ENCODE measurements at places on chromosomes 7 and 10.

GRCh38 chr7:135164357-135165061 lies 6.0 kb downstream of the CYREN start:
- no peak overlapping the region for H3K4me3 ChIP-seq
- DNase-seq = no peak
- H3K4me1 ChIP-seq = peaks cover 51% of the 10 kb centered on the region

DNA sequence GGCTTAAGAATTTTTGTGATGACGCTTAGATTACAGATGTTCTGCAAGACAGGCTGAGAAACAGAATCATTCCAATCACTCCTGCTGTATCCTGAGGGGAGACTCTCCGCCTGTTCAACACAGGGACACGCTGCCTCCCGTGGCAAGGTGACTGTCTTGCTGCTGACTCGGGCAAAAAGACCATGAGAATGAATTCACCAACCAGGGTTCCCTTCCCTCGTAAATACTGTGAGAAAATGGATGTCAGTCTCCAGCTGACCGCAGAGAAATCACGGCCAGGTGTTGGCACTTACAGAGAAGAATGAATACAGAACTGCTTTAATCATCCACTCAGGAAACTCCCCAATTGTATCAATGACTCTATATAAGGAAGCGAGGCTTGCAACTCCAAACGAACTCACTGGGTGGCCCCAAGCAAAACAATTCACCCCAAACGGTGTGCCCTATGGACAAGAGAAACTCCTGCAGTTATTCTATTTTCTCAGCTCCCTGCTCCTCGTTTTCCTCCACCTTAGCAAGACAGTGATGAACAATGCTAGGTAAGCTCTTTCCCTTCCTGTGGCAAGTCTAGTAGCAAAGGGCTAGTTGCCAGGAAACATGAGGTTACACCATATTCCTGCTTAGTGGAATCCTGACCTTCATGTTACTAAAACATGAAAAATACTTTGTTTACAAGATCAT lies 22.8 kb downstream of the GNA12 start:
- H3K36me3 ChIP-seq = no peaks in the 10 kb centered on the region
- peaks cover 14% of the 10 kb centered on the region for H3K4me1 ChIP-seq
- no peak for DNase-seq
- no peaks in the 10 kb centered on the region for H3K27me3 ChIP-seq

DNA sequence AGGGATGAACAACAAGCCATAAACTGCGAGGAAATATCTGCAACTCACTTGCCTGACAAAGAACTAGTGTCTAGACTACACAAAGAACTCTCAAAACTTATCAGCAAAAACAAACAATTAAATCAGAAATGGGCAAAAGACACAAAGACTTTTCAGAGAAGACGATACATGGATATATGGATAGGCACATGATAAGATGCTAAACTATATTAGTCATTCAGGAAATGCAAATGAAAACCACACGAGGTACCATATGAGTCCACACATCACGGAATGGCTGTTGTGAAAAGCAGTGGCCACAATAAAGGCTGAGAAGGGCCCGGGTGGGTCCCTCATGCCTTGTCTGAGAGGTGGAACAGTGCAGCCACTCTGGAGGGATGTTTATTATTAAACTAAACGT lies 267.8 kb downstream of the WDR37 start:
- no peaks in the 10 kb centered on the region for H3K4me1 ChIP-seq
- no peak for DNase-seq
- no peak overlapping the region for H3K4me3 ChIP-seq
- no peaks in the 10 kb centered on the region for H3K36me3 ChIP-seq
- no peak overlapping the region for H3K27ac ChIP-seq

DNA sequence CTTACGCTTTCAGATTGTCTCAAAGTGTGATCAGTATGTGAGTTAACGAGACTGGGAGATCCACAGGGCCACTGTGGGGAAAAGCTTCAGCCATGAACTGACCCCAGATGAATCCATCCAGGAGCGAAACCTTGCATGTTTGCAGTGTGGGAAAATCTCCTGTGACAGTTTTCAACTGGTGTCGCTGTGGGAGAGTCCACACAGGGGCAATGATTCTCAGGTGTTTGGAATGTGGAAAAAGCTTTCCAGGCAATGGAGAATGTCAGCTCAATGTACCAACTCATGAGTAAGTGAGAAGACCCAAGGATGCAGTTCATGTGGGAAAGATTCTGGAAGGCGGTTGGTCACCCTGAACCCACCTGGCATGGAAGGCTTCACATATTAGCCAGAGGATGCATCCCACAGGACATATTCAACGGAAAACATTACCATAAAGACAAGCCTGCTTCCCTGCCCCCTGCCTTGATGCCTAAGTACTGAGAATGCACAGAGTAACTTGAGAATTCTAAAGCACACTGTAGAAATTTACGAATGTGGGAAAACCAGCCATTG lies 204.1 kb upstream of the BMPER start:
- H3K4me1 ChIP-seq = peaks cover 43% of the 10 kb centered on the region
- H3K27me3 ChIP-seq = no peaks in the 10 kb centered on the region
- no peak overlapping the region for H3K4me3 ChIP-seq
- peak overlapping the region; percentile 56 for H3K27ac ChIP-seq

DNA sequence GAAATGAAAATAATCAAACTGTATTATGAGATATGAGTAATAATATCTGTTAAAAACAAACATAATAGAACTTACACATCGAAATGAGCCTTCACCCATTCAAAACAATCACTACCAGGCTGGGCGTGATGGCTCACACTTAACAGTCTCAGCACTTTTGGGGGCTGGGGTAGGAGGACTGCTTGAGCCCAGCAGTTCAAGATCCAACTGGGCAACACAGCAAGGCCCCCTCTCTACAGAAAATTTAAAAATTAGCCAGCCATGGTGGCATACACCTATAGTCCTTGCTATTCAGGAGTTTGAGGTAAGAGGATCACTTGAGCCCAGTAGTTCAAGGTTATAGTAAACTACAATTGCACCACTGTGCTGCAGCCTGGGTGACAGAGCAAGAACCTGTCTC lies 75.8 kb downstream of the NT5C2 start:
- no peak overlapping the region for H3K4me3 ChIP-seq
- no peak for DNase-seq
- no peaks in the 10 kb centered on the region for H3K36me3 ChIP-seq
- no peaks in the 10 kb centered on the region for H3K4me1 ChIP-seq
- no peak overlapping the region for H3K27ac ChIP-seq
- no peaks in the 10 kb centered on the region for H3K27me3 ChIP-seq

DNA sequence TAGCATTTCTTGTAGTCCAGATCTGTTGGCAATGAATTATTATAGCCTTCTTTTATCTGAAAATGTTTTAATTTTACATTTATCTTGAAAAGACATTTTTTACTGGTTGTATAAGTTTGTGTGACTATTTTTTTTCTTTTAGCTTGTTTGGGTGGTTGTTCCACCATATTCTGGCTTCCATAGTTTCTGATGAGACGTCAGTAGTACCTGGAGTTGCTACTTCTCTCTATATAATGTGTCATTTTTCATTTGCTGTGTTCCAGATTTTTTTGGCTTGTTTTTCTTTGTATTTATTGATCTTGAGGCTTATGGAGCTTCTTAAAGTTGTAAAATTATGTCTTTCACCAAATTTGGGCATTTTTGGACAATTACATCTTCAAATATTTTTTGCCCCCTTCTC lies 168.8 kb downstream of the DNAJB6 start:
- no peaks in the 10 kb centered on the region for H3K36me3 ChIP-seq
- H3K27me3 ChIP-seq = peaks cover 6% of the 10 kb centered on the region
- no peak overlapping the region for H3K4me3 ChIP-seq
- peaks cover 16% of the 10 kb centered on the region for H3K4me1 ChIP-seq
- no peak for DNase-seq

GRCh38 chr10:67725567-67725966 lies 29.6 kb upstream of the CTNNA3 start:
- no peak for DNase-seq
- H3K4me1 ChIP-seq = no peaks in the 10 kb centered on the region
- no peaks in the 10 kb centered on the region for H3K27me3 ChIP-seq
- H3K27ac ChIP-seq = no peak overlapping the region
- H3K36me3 ChIP-seq = no peaks in the 10 kb centered on the region
- no peak overlapping the region for H3K4me3 ChIP-seq

- H3K36me3 ChIP-seq = no peaks in the 10 kb centered on the region
- H3K4me3 ChIP-seq = no peak overlapping the region
- H3K4me1 ChIP-seq = peaks cover 20% of the 10 kb centered on the region
- no peaks in the 10 kb centered on the region for H3K27me3 ChIP-seq
- no peak for DNase-seq
- no peak overlapping the region for H3K27ac ChIP-seq
Observed at GRCh38 chr10:68992636-68993440, 4.2 kb downstream of the KIFBP start.

GRCh38 chr7:27263781-27264180 lies 21.2 kb downstream of the EVX1 start:
- H3K27ac ChIP-seq = no peak overlapping the region
- no peaks in the 10 kb centered on the region for H3K36me3 ChIP-seq
- no peak for DNase-seq
- H3K27me3 ChIP-seq = peaks cover 2% of the 10 kb centered on the region
- H3K4me1 ChIP-seq = no peaks in the 10 kb centered on the region
- no peak overlapping the region for H3K4me3 ChIP-seq

DNA sequence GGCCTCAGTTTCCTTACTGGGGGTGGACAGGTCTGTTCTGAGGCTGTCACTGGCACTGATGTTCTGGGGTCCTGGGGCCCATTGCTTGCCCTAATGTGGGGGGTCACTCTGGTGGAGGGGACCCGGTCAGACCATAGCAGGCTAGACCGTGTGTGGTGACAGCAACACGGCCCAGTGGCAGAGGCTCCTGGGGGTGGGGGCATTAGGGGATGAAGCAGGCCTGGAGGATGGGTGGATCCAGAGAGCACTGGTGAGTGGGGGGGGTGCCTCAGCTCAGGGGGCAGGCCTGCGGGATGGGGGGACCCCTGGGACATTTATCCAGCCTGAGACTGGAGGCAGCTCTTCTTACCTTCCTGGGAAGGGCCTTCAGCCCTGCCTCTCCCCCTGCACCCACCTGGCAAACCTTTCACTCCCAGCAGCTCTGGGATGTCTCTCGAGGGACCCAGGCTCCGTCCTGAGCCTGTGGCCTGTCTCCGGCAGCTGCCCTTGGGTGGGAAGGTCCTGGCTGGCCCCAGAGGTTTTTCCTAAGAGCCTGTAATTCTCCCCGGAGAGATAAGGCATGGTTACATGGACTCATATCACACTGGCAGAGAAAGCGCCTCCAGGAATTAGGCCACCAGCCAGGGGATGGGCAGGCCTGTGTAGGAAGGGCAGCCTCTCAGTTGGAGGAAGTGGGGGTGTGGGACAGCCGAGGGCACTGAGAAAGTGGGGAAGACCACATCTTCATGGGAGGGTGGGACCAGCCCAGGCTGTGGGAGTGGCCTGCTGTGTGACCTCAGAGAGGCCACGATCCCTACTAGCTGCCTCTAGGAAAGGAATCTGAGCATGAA lies 147.7 kb downstream of the UBE2H start:
- H3K27me3 ChIP-seq = no peaks in the 10 kb centered on the region
- DNase-seq = no peak
- no peak overlapping the region for H3K27ac ChIP-seq
- H3K4me1 ChIP-seq = no peaks in the 10 kb centered on the region

DNA sequence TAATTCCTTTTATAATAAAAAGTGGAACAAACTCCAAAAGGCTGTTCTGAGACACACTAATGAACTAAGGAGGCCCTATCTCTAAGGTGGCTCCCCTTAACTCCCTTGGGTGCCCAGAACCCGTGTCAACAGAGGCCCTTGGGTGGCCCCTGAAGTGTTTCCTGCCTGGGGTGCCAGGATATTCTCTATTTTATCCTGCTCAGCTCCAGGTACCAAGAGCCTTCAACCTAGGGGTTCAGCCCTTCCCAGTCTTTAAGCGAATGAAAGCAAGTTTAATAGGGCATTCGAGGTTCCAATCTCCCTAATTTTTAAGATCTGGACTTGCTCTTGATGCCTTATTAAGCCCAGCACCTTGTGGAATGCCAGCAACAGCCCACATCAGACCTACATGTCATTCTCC lies 64.4 kb upstream of the MYO3A start:
- H3K4me1 ChIP-seq = no peaks in the 10 kb centered on the region
- H3K4me3 ChIP-seq = no peak overlapping the region
- DNase-seq = no peak
- H3K27ac ChIP-seq = no peak overlapping the region
- H3K36me3 ChIP-seq = no peaks in the 10 kb centered on the region

- peaks cover 15% of the 10 kb centered on the region for H3K4me1 ChIP-seq
- no peak for DNase-seq
- no peaks in the 10 kb centered on the region for H3K27me3 ChIP-seq
- H3K4me3 ChIP-seq = peak overlapping the region; percentile 66
- peak overlapping the region; percentile 90 for H3K27ac ChIP-seq
Observed at GRCh38 chr10:31031205-31031557, 484 bp downstream of the ZNF438 start.

- no peak for DNase-seq
- no peaks in the 10 kb centered on the region for H3K27me3 ChIP-seq
- peak overlapping the region; percentile 40 for H3K27ac ChIP-seq
- H3K36me3 ChIP-seq = peaks cover 16% of the 10 kb centered on the region
- H3K4me1 ChIP-seq = peaks cover 48% of the 10 kb centered on the region
- H3K4me3 ChIP-seq = no peak overlapping the region
Observed at GRCh38 chr7:100567031-100567730, 6.5 kb downstream of the SAP25 start.

DNA sequence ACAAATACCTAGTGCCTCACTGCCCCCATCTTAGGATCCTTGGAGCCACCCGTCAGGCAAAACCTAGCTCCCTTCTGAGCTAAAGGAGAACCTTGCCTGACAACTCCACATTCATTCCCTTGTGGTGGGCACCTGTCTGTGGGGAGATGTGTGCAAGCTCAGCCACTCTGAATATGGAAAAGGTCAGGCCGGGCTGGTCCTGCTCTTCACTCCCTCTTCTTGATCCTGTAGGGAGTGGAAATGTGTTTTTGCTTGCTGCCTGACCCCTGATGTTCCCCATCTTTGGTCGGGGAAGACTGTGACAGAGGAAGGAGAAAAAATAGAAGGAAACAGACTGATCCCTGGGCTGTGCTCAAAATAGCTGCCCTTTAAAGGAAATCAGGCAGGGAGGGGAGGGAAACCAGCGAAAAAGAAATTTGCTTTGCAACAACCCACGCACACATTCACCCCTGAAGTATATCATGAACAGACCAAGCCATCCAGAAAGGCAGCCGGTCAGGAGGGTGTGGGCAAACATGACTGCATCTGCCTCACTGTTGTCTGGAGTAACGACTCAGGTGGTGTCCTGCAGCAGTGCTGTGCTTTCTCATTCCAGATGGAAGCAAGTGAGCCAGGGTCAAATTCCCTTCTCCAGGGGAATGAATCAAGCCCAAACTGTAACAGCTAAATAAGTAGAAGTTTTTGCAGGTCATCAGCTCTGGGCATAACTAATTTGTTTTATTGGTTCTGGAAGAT lies 74.0 kb downstream of the SCRN1 start:
- no peak overlapping the region for H3K27ac ChIP-seq
- H3K4me1 ChIP-seq = no peaks in the 10 kb centered on the region
- no peaks in the 10 kb centered on the region for H3K27me3 ChIP-seq
- peaks cover 3% of the 10 kb centered on the region for H3K36me3 ChIP-seq
- no peak for DNase-seq

- DNase-seq = no peak
- no peaks in the 10 kb centered on the region for H3K27me3 ChIP-seq
- no peak overlapping the region for H3K27ac ChIP-seq
- H3K4me1 ChIP-seq = no peaks in the 10 kb centered on the region
- H3K4me3 ChIP-seq = no peak overlapping the region
- H3K36me3 ChIP-seq = no peaks in the 10 kb centered on the region
Observed at GRCh38 chr7:57305192-57305748, 144.7 kb upstream of the ZNF716 start.

- H3K4me3 ChIP-seq = no peak overlapping the region
- H3K27ac ChIP-seq = no peak overlapping the region
- H3K36me3 ChIP-seq = peaks cover 9% of the 10 kb centered on the region
- H3K27me3 ChIP-seq = no peaks in the 10 kb centered on the region
- peaks cover 7% of the 10 kb centered on the region for H3K4me1 ChIP-seq
Observed at GRCh38 chr10:45592432-45592831, 80.1 kb downstream of the ZFAND4 start.

All from natural killer cell (primary cell).